ENCODE measurements at places on chromosomes 3 and 15.

- no peak for DNase-seq
Measured at GRCh38 chr15:76274226-76274625, 37.0 kb downstream of the ETFA start.

GRCh38 chr3:38730281-38730680 is 80.8 kb upstream of the SCN5A start:
- DNase-seq, result no peak

DNA sequence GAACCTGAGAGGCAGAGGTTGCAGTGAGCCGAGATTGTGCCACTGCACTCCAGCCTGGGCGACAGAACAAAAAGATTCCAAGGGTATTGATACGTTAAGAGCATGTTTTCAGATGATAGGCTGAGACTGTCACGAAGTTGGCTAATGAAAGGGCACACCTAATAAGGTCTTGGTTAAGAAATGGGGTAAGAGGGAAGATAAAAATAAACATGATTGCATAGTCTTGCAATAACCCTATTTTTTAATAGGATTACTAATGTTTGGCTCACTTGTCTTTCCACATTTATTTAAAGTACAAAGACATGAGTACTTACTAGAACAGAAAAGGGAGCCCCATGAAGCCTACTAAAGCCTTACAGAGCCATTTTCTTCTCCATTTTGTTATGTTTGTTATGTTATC is 109.0 kb downstream of the FRMD4B start:
- no peak for DNase-seq

GRCh38 chr3:129507181-129507831 is 21.1 kb upstream of the RHO start:
- no peak for DNase-seq

- DNase-seq, result no peak
Measured at GRCh38 chr15:43779016-43779415, 2.2 kb upstream of the ELL3 start.

DNA sequence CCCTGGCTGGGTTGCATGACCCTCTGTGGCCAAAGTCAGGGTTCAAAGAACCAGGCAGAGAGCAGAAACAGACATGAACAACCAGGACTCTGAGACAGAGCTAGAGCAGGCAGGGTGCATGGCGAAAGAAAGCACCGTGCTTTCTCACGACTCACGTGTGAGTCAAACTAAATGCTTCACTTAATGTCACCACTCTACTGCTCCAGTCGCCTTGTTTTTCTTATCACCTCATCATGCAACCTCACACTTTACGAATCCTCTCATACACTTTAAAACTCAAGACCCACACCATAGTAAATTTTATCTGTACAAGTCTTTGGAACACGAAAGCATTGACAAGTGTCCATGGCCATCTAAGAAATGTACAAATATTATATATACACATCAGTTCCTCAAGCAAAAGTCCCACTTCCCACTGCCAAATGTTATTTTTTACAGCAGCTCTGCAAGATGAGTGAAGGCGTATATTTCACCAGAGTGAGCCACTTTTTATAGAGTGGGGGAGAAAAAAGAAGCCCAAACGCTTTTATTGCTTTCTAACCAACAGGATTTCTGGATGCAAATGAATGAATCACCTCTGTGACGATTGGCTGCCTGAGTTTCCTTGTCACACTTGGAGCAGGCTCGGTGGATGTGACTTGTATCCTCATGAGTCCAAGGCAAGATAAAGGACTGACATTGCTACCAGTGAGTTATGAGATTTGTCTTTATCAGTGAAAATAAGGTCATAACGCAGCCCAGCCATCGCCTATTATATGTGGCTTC is 16.0 kb upstream of the MEGF11 start:
- DNase-seq, result peak; percentile 75

GRCh38 chr3:2510591-2511145 is 412.0 kb downstream of the CNTN4 start:
- no peak for DNase-seq

DNA sequence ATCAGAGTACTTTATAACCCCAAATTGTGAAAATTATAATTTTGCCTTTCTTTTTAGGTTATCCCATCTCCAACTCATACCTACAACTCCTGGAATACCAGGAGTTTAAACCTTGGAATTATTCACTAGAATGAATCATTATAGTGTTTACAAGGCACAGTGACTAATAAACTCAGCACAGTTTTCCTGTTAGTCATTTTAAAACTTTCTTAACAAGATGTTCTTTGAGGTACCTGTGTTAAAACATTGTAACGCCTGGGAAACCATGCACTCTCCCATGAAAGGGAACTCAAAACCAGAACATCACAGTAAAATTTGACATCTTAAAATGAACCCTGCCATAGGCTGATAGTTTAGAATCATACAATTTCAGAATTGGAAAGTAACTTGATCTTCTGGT is 132.4 kb upstream of the OSTN start:
- DNase-seq, result no peak

DNA sequence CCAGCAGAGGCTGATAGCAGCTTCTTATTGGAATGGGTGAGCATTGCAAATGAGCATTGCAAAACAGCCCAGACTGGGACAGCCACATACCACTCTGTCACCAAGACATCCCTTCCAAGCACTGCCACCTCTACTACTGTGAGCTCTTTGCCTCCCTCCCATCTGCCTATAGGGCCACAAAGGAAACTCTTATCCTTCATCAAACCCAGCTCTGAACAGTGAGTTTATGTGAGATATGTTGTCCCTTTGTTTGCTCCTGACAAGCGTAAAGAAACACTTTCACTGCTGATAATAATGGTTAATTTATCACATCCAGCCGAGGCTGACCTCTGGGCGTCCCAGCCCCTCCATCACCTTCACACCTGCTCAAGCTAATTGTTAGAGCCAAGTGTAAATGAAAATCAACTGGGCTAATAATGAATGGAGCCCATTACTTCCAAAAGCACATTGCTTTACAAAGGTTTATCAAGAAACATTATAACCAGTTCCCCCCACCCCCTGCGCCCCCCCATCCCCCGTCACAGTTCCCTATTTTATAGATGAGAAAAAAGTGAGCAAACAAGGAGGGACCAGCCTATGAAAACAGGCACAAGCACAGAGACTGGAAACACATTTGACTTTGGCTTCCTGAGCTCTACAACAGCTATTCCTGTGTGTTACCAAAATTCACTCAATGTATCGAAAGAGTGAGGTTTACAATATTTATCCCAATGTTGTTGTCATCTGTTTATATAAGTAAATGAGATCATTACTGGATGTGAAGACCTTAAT is 146.3 kb downstream of the ANXA2 start:
- no peak for DNase-seq

GRCh38 chr3:7371693-7372572 is 511.0 kb downstream of the GRM7 start:
- DNase-seq, result no peak

GRCh38 chr15:49697121-49697520 is 76.3 kb downstream of the DTWD1 start:
- no peak for DNase-seq

GRCh38 chr3:71454512-71455403 is 128.8 kb downstream of the FOXP1 start:
- DNase-seq, result no peak

DNA sequence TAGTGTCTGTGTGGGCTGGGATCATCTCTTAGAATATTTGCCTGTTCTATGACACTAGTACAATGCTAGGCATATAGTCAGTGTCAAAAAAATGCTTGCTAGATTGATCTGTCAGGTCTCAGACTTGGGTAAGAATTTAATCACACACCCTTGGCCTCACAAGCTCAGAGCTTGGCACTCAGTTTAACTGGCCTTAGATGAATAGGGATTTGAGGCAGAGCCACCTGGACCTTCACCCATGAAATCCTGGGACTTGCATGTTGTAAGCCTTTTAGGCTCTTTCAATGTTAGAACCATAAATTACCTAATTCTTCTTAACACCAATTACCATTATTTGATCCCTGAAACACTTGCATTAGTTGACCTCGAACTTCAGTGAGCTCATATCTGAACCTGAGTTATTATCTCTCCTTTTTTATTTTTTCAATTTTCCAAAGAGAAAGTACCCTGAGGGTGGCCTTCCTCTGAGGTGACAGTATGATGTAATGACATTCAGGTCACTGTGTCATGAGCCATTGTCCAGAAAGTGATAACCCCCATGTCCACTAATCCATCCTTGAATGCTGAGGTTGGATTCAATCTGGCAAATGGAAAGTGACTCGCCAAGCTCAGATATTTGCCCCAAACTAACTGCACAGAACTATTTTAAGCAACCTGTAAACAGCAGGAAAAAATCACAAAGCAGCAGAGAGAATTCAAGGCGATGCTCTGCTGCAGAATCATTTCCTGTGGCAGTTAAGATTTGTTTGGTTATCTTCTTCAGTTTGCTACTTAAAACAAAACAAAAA is 615.2 kb upstream of the NR2F2 start:
- DNase-seq, result no peak

DNA sequence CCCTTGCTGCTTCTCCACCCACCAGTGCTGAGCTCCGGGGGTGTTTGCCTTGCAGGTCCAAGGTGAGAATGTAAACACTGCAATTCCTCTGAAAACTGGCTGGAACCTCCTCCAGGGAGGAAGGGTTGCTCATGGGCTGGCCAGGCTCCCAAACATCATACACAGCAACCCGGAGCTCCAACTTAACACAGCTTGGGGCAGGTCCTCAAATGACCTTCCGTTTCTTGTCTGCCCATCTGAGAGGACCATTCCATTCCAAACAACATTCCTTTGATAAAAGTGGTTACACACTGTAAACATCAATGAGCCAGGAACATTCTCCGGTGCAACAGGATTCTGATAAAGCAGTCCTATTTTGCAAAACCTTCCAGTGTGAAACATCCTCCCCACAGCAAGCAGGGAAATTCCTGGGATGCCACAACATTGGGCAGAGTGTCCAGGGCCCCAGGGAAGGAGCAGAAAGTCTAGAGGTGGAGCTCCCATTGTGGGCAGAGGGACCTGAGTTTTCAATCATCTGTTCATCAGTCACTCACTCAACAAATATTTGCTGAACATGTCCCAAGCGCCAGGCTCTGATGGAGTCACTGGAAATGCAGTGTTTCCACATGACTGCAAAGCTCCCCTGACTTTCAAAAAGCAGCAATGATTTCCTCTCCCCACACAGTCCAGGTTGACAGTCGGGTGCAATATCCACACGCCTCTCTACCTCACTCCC is 7.3 kb upstream of the HEG1 start:
- no peak for DNase-seq

GRCh38 chr15:85550283-85550682 is 169.9 kb downstream of the AKAP13 start:
- no peak for DNase-seq

DNA sequence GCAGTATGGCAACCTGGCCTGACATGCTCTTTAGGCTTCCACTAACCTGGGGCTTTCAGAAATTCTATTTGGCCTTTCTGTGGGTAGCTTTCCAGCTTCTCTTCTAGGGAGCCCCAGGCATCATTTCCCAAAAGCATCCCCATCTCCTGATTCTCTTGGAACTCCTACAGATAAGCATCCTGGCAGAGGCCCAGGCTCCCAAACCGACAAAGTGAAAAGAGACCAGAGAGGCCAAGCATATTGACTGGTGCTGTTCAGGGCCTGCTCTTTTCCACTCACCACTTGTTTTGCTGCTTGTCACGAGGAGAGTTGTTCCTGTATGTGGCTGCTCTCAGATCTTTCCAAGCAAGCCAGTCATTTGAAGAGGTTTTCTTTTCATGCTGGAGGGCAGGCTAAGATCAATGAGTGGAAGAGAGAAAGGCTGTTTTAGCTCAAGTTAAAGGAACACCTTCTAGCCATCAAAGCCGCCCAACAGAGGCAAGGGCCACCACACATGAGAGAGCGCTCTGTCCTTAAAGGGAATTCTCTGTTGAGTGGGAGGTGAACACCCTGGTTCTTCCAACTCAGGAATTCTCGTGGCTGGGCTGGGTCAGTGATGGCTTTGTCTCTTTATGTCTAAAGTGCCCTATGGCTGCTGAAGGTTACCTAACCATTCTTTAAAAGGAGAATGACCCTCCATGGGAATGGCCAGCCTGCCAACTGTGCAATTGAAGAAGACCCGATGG is 31.1 kb upstream of the NR2E3 start:
- no peak for DNase-seq
